ENCODE measurements at places on chromosomes 12 and 14. TPM values are rescaled to one million over a fixed set of nuclear protein-coding genes. Genes with fewer than 3 reads are reported as not detected.

MAP3K9 gene
- total RNA-seq: 9.2 TPM

LRP1 gene
- 253 TPM for total RNA-seq

LHX5 gene
- not detected for total RNA-seq

GUCY2C gene
- 0.07 TPM for total RNA-seq

SCNN1A gene
- 20.3 TPM for total RNA-seq

ADAMTS20 gene
- 1.6 TPM for total RNA-seq

SLC17A8 gene
- 0.66 TPM for total RNA-seq

DNA sequence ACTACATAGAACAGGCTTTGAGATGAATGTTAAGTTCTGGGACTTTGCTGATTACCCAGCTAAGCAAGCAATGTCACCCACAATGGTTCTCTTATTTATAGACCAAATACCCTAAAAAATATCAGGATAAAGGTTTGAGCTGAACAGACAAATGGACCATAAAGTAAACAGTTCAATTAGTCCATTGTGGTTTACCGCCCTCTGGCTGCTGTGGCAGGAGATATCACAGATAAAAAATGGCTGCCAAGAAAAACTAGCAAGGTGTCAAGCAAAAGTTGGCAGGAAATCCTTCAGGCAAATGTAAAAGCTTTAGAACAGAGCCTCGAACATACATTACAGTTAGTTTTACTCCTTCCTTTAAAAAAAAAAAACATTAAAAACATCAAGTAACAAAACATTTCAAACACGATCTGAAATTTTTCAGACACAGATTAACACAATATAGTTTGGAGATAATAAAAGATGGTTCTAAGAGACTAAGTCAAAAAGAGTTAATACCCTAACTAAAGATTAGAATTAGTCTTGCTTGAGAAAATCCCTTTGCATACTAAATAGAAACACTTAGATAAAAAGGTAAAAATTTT, 41.3 kb downstream of the MED13L start:
- DNase-seq: no peak

GRCh38 chr14:71960494-71961353, 28.5 kb downstream of the RGS6 start:
- no peak for DNase-seq

GRCh38 chr12:127606476-127607015, 660.4 kb upstream of the TMEM132C start:
- DNase-seq: no peak

DNA sequence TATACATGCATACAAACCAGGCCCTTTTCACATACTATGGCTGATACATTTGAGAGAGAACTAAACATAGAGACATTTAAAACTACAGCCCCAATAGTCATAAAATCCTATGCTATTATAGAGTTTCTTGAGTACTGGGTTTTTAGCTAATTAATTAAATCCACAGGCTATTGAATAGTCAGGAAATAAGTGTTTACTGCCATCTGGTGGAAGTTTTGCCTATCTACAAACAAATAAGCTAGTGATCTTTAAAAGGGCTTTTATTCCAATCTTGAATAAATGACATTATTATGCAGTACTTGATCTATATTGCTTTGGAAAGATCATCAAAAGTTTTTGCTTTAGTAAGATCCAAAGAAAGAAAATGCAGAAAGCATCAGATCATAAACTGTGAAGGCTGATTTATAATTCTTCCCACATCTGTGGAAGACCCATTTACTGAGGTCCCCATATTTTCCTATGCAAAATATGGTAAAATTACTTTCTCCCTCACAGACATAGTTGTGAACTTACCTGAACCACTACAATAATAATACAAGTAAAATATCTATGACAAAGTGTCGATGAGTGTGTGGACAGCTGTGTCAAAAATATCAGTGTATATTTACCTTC, 131.3 kb downstream of the ITPR2 start:
- DNase-seq: no peak

GRCh38 chr14:104552738-104553125, 26.8 kb upstream of the C14orf180 start:
- DNase-seq: no peak

GRCh38 chr12:53224061-53224896, 7.7 kb downstream of the RARG start:
- DNase-seq: no peak

DNA sequence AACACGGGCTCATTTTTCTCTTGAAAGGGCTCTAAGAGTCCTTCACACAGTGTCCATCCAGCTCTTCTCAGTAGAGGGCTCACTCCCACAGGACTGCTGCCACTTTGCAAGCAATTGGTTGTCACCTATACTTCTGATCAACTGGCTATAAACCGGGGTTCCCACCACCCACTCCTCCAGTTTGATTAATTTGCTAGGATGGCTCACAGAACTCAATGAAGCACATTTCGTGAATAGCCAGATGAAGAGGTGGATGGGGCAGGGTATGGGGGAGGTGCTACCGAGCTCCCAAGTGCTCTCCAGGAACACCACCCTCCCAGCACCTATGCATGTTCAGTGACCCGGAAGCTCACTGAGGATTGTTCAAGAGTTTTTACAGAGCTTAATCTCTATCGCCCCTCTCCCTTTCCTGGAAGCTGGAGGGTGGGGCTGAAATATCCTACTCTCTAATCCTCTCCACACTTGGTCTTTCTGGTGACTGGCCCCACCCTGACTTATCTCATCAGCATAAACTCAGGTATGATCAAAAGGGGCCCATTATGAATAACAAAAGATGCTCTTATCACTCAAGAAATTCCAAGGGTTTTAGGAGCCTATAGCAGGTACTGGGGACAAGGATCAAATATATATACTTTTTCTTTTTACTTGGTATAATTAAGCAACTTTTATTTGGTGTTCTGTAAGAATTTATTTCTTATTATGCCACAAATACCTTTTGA, 13.9 kb upstream of the EGLN3 start:
- no peak for DNase-seq

GRCh38 chr14:62667421-62667914, 377.8 kb downstream of the KCNH5 start:
- DNase-seq: no peak

GRCh38 chr12:57470286-57470969, 9.2 kb downstream of the ARHGAP9 start:
- no peak for DNase-seq

Measured in mesothelial cell of epicardium (in vitro differentiated cells).